T-helper 1 cell (primary cell): ENCODE measurements at places on chromosomes 7 and 10.
A peak's percentile ranks its signal among the peaks of the same experiment; 100 is the strongest.

DNA sequence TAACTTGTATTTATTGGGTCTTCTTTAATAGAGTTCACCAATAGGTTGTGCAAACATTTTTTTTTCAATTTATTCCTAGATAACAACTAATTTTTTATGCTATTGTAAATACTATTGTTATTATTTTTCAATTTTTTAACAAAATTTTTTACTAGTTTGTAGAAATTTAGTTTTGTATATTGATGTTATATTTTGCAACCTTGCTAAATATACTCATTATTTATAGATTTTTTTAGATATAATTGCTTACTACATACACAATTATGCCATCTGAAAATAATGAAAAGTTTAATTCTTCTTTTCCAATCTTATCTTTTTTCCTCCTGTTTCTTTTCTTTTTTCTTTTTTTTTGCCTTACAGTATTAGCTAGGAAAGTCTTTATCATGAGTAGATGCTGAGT, 216.9 kb downstream of the SLC25A13 start:
- no peak for DNase-seq

GRCh38 chr10:131824371-131825149, 76.2 kb upstream of the PPP2R2D start:
- no peak for DNase-seq

GRCh38 chr7:159218170-159218569, 73.5 kb upstream of the VIPR2 start:
- DNase-seq: no peak

DNA sequence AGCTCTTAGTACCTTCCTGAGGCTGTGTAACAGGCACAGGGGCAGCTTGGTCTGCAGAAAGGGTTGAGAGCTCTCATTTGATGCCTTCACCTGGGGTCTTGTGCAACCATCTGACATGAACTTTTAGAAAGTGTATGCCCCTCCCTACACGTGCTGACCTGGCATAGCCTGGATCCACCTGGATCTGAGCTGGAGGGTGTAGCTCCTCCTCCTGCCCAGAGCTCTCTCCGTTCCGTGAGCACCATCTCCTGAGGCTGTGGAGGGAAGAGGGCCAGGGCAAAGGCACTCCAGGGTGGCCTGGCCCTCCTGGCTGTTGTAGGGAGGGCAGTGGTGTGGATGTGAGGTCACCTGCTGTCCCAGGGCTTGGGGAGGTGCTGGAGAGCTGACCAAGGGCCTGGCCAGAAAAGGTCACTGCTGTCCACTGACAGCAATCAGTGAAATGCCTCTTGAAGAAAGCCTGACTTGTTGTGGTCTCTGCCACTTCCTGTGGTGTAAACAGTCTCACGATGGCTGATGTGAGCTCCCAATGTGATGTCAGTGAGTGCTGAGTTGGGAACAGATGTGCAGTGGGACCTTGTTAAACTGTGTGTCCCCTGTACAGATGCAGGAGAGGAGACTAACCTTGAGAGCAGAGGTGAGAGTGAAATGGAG, 23.0 kb downstream of the AMZ1 start:
- DNase-seq: no peak

GRCh38 chr7:3787717-3788264, 486.7 kb downstream of the SDK1 start:
- no peak for DNase-seq

DNA sequence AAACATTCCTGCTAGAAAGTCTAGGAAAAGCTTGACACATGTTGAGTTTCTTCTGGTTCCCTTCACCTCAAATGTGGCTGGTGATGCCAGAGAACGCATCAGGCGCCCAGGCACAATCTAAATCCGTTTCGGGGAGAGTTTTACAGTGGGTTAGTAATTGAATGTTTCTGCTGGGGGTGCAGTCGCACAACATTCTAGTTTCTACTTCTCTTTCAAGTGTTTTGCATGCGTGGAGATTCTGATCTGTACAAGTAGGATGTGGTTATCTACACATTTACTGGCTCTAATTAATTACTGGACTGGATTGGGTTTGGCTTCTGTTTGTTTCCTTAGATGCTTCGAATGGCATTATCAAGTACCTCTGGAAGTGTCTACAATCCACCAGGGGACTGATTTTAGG, 173.8 kb downstream of the TMEM26 start:
- DNase-seq: no peak

DNA sequence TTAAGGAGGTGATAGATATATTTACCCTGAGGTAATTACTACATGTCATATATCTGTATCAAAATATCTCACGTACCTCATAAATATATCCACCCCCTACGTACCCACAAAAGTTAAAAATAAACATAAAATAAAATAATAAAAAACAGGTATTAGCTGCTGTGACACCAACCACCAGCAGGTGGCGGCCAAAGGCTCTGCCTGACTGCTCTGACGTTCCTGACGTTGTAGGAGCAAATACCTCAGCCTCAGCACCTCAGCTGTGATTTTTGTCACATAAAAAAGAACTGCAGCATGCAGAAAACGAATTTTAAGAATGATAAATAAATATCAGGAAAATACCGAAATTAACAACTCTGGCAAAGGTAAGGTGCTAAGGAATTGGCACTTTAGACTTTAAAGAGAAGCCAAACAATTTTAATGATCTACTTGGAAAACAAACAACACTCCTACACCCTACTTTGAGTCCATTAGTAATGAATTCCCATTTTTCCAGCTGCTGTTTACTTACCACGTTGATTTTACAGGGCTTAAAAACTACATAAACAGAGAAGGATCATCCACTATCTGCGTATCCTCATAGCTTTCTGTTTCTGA, 125.4 kb upstream of the TARP start:
- DNase-seq: peak; percentile 30

DNA sequence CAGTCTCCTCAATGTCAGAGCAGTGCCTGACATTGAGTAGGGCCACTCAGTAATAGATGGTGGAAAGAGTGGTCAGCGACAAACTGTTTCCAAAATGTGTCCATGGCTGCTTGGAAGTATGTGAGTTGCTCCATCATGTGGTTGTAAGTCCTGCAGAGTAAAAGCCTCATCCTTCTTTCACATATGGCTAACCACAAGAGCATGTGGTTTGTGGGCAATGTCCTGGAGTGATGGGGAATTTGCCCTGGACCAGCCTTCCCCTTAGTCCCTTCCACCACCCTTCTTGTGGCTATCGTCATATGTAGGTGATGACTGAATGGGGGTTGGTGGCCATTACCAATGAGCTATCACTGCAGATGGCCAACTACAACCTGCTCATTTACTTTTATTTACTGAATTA, 33.0 kb upstream of the PLXNA4 start:
- DNase-seq: no peak

DNA sequence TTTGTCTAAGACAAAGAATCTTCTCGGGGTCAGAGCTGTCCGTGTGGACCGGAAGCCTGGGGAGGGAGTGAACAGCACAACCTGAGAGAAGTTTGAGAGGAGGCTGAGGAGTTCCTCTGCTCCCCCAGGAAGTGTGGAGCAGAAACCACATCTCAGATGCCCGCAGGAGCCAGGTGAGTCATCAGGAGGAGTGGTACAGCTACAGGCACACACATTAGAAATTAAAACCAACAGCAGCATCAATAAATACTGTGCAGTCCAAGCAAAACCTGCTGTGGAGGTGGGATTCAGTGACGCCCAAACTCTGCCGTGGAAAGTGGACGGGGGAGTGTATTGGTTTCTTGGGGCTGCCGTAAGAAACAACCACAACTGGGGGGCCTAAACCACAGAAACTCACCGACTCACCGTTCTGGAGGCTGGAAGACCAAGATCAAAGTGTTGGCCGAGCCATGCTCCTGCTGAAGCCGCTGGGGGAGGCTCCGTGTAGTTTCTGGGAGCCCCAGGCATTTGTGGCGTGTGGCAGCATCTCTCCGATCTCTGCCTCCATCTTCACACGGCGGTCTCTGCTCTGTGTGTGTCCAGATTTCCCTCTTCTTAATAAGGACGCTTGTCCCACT, 31.2 kb upstream of the GARS1 start:
- DNase-seq: no peak

DNA sequence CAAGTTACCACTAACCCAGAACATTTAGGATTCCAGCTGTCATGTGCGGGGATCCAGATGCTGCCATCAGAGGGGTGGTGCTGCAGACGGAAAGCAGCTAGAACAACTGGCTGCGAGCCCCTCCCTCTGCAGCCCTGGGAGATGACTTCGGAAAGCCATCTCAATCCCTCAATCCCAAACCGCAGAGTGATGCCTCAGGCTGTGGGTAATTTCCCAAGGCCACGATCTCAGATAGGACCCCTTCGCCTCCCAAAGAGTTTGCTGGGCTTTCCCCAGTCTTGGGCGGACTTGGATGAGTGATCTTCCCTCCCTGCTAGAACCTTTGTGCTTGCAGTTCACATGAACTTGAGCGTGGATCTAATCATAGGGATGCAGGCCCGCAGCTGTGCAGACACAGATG, 71.3 kb upstream of the EN2 start:
- DNase-seq: no peak

- peak; percentile 31 for DNase-seq
Observed at GRCh38 chr10:79984851-79985250, 35.9 kb upstream of the SFTPD start.

DNA sequence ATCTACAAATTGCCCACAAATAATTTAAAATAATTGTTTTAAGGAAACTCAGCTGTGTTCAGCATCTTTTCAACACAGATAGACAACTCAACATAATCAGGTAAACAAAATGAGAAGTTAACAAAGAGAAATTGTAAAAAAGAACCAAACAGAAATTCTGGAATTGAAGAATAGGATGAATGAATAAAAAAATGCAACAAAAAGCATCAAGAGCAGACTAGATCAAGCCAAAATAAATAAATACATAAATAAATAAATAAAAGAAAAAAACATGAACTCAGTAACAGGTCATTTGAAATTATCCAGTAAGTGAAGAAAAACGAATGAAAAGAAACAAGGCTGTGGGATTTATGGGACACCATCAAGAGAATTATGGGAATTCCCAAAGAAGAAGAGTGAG, 94.0 kb upstream of the CDK6 start:
- no peak for DNase-seq

GRCh38 chr7:55774327-55775050, 88.1 kb downstream of the SEPTIN14 start:
- no peak for DNase-seq

DNA sequence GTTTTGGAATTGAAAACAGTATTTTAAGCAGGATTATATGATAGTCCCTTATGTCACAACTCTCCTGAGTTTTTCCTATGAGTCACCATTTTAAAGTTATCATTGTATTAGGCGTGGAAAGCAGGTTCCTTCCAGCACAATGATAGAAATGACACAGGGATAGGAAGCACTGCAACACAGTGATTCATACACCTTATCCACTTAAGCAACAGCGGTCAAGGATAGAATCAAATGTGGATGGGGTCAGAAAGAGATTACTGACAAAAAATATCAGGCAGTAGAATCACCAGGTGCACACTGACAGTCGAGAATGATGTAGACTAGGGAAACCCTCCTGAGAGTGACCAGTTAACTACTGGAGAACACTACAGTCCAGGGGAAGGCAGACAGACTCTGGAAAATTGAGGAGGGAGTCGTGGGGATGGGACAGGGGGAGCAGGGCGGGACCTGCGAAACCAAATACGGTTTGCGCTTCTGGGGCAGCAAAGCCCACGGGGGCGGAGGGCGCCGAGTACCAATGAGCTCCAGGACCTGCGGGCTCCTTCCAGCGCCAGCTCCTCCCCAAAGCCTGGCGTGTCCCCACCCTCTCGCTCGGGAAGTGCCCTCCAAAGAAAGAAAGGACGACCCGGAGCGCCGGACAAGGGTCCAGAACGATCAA, 479 bp downstream of the PNPLA8 start:
- no peak for DNase-seq

DNA sequence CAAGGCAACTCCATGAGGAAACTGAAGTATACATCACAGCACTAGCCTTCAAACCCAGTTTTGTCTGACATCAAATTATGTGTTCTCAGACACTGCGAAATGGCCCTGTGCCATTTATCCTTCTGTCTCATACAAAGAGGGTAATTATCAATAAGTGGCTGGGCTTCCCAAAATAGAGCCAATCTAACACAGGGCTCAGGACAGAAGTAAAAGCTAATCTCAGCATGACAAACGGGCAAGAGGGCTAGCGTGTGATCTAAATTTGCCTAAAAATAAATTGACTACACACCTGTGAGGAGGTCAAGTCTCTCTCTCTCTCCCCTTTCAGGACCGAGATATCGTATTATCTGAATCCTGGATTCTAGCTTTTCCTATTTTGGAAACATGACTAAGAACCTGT, 67.2 kb downstream of the DGKB start:
- DNase-seq: no peak

DNA sequence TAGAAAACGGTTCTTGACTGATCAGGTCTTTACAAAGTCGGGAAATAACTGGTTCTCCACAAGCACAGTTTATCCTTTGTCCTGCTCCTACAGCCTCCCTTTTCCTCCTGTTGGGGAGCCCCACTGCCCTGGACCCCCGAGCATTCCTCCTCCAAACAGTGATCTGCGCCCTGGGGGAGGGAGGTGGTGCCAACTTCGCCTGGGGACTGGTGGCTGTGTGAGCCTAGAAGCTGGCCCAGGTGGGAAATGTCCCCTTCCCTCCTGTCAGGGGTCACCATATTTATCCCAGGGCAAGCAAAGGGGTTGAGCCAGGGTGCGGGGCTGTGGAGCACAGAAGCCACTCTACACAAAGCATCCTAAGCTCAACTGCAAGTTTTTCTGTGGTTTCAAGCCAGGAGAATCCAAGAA, 5.2 kb downstream of the HMX3 start:
- DNase-seq: no peak

- DNase-seq: peak; percentile 23
Observed at GRCh38 chr10:110802551-110803238, 69.0 kb upstream of the PDCD4 start.

GRCh38 chr7:155490697-155491628, 33.0 kb downstream of the EN2 start:
- DNase-seq: peak; percentile 53

DNA sequence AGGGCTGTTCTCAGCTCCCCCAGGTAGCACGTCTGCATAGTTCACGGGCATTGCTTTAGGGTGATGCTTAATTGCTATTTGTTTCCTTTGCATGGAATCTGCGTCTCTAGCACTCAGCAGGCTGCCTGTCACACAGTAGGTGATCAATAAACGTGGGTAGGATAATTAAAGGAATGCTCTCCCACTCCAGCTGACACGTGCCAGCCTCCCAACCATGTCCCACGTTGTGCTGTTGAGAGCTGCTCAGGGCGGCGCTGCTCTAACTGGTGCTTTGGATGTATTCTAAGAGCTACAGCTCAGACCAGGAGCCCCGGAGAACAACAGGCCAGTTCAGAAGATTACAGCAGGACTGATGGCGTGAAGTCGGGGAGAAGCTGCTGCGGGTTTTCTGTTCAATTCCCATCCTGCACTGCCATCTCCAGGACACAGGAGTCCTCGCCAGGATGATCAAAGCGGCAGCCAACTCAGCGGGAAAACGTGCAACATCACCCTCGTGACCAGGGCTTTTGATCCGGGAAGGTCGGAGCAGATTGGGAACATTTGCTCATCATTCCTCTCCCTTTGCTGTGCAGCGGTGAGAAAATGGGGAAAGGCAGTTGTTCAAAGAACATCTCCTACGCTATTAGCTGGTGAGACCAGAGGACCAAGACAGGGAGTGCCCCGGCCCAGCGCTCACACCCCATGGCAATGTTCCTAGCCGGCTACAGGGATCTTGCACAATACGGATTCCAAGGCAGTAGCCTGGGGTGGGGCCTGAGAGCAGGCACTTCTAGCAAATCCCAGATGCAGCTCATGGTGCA, 50.5 kb upstream of the FOXK1 start:
- no peak for DNase-seq
